ENCODE measurements at places on chromosomes 7 and 10. TPM values are rescaled to one million over a fixed set of nuclear protein-coding genes. Genes with fewer than 3 reads are reported as not detected.

- no peak overlapping the region for H3K27ac ChIP-seq
- H3K4me1 ChIP-seq = no peaks in the 10 kb centered on the region
- no peak for DNase-seq
- H3K36me3 ChIP-seq = no peaks in the 10 kb centered on the region
- no peak overlapping the region for H3K4me3 ChIP-seq
Measured at GRCh38 chr7:108808549-108809266, 239.0 kb downstream of the DNAJB9 start.

GRCh38 chr7:132394283-132395198 lies 181.7 kb downstream of the PLXNA4 start:
- no peaks in the 10 kb centered on the region for H3K36me3 ChIP-seq
- H3K4me3 ChIP-seq = no peak overlapping the region
- no peaks in the 10 kb centered on the region for H3K27me3 ChIP-seq
- no peak overlapping the region for H3K27ac ChIP-seq
- no peak for DNase-seq
- peaks cover 7% of the 10 kb centered on the region for H3K4me1 ChIP-seq

DNA sequence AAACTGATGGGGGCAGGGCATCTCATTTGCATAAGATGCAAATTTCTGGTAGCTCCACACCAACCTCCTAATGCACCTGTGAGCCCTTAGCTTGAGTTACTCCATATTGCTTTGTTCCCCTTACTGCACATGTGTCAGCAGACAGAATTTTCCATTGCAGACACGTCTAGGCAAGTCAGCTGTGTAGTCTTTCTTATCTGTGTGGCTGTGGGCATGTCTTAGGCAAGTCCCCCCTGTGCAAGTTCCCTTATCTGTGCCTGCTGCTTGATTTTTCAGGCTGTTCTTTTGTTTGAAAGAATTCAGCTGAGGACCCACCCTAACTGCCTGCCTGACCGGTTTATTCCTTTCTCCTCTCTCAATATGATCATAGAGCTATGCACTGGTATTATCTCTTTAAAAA lies 28.5 kb upstream of the TRIM24 start:
- no peaks in the 10 kb centered on the region for H3K36me3 ChIP-seq
- no peaks in the 10 kb centered on the region for H3K27me3 ChIP-seq
- DNase-seq = no peak
- no peak overlapping the region for H3K4me3 ChIP-seq
- no peaks in the 10 kb centered on the region for H3K4me1 ChIP-seq

GRCh38 chr10:11907914-11908313 lies 84.8 kb downstream of the PROSER2 start:
- H3K4me1 ChIP-seq = no peaks in the 10 kb centered on the region
- no peak overlapping the region for H3K4me3 ChIP-seq
- DNase-seq = no peak
- no peaks in the 10 kb centered on the region for H3K27me3 ChIP-seq

DNA sequence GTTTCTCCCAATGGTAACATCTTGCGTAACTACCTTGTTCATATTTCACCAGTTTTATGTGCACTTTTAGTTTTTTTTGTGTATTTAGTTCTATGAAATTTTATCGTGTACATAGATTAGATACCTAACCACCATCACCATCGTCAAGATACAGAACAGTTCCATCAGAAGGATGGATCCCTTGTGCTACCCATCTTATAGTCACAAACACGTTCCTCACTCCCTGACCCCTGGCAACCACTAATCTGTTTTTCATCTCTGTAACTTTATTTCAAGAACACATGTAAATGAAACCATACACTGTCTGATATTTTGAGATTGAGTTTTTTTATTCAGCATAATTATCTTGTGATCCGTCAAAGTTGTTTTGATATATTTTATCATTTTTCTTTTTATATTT lies 29.9 kb downstream of the FANK1 start:
- no peaks in the 10 kb centered on the region for H3K27me3 ChIP-seq
- H3K4me1 ChIP-seq = no peaks in the 10 kb centered on the region
- H3K4me3 ChIP-seq = no peak overlapping the region
- DNase-seq = no peak
- no peaks in the 10 kb centered on the region for H3K36me3 ChIP-seq

The ZNF138 gene
- total RNA-seq = 3.5 TPM

The KIF11 gene
- total RNA-seq = 2.8 TPM

The GRID1 gene
- total RNA-seq = 0.48 TPM

The CLDN4 gene
- total RNA-seq = 13.7 TPM

The CLRN3 gene
- total RNA-seq = not detected
